ENCODE measurements at places on chromosomes 11 and 22.

DNA sequence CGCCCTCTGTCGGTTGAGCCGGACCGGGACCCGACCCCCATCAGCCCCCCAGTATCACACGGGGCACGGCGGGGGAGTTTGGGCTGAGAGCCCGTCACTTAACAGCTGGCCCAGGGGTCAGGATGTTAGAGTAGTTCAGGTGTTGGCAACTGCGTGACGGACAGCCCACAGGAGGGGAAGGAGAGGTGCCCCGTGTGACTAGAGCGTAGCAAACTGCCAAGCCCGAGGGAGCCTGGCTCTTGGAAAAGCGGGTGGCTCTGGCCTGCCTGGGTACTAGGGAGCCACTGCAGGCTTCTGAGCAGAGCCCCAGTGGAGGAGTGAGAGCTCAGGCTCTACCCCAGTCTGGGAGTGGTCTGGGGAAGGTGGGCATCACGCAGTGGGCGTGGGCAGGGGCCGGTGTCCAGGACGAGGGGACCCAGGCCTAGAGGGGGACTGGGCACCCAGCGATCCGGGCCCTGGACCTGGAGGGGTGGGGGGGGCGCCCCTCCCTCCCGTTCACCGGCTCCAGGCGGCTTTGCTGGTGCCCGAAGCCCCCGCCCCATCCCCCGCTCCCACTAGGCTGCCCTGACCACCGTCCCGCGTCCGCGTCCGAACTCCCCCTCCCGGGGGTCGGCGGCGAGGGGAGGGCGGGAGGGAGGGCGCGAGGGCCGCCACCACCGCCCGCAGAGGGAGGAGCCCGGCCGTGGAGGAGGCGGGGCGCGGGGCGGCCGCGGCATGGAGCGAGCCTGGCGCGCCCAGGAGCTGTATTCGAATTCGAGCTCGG lies 24.4 kb downstream of the SHANK3 start:
- DNase-seq, result no peak

DNA sequence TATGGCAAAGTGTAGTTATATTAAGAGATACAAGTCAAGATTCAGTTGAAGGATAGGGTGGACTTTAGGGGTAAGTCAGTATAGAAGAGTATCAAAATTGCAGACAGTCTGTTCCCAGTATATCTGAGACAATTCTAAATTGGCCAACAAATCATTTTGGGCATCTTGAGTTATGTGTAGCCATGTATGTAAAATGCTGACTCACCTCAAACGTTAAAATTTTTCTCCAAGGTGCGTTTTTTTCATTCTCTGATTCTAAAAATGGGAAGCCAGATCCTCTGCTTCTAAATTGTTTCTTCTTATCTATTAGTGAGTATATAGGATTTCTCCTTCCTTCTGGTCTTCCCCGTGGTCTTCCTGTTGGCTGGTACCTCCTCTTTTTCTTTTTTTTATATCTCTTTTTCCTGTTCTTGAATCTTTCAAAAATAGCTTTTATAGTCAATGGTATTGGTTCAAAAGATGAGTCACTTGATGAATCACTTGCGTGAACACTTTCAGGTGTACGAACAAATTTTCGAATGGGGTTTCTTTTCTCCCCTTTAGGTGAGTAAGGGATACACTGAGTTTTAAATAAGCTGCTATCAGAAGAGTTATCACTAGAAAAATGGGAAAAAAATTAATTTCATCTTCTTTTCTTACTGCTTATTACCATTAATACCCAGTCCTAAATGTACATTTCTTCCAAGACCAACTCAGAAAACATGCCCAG lies 3.2 kb downstream of the TAF1D start:
- DNase-seq, result no peak

- DNase-seq, result no peak
Observed at GRCh38 chr11:56700242-56700913, 1.5 kb downstream of the OR9G1 start.

GRCh38 chr22:40212121-40212520 lies 34.4 kb downstream of the TNRC6B start:
- no peak for DNase-seq

DNA sequence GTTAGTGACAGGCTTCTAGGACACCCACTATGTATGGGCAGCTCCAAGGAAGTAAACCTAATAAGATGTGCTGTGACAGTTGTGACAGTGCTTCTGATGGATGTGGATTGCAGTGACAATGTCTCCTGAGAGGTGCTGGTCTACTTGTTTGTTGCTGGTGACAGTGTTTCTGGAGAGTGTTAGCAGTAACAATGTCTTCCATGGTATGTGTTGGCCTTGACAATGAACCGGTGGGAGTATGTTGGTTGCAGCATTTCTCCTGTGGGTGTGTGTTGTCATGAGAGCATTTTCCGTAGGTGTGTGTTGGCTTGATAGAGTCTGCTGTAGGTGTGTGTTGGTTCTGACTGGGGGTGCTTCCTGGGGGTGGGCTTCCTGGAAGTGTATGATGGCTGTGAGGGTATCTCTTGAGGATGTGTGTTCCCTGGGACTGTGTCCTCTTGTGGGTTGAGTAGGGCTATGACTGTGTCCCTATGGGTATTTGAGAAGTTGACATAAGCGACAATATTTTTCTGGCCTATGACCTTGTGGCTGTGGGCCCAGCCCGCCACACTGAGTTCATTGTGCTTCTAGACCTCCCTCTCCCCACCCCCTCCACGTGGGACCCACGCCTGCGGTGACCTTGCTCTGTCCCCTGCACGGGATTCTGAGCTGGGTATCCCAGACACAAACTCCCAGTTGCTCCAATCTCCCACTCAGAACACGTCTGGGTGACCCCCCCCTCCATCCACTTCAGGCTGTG lies 1.2 kb downstream of the DCHS1 start:
- DNase-seq, result no peak

DNA sequence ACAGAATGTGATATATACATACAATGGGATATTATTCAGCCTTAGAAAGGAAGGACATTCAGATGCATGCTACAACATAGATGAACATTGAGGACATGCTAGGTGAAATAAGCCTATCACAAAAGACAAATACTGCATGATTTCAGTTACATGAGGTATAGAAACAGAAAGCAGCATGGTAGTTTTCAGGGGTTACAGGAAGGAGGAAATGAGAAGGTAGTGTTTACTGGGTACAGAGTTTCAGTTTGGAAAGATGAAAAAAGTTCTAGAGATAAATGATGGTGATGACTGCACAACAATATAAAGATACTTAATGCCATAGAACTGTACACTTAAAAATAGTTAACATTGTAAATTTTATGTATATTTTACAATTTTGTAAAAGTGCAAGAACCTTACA lies 266.7 kb upstream of the C11orf87 start:
- no peak for DNase-seq

DNA sequence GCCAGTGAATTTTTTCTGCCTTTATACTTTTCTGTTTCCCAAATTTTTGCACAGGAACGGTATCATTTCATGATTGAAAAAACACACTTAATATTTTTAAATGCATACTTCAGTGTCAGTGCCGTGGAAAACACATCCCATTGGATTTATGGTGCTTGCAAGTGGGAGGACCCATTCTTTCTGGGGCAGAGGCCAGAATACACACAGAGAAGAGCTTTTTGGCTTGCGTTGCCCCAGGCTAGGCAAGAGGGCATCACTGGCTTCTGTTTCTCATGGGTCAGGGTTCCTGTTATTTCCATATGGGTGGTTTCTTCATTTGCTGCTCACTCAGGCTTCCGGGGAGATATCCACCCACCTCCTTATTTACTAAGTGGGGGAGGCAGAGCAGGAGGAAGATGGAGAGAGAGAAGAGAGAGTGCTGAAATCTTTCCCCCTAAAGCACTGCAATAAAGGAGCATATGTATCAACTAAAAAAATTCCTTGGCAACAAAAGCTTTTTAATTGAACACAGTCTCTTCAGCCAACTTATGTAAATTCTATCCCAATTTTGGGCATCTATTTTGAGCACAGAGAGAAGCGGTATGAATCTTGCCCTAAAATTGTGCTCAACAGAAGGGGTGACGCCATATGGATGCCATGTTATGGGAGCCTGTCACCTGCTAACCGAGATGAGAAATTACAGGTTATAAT lies 66.0 kb upstream of the KIRREL3 start:
- no peak for DNase-seq

GRCh38 chr11:12170984-12171383 lies 60.6 kb downstream of the MICAL2 start:
- no peak for DNase-seq

GRCh38 chr11:19842505-19842904 lies 129.9 kb downstream of the NAV2 start:
- no peak for DNase-seq

All from CD8-positive, alpha-beta T cell (primary cell).